Occipital lobe (tissue), 3 donors: ENCODE measurements at places on chromosomes 6 and 20. TPM values are rescaled to one million over a fixed set of nuclear protein-coding genes. Genes with fewer than 3 reads are reported as not detected.

AIF1 gene
- 4.1 TPM for total RNA-seq

TSPYL4 gene
- total RNA-seq = 70.2 TPM

GGTLC1 gene
- total RNA-seq = not detected

CNR1 gene
- total RNA-seq = 327 TPM

GSTA1 gene
- 0.31 TPM for total RNA-seq

VNN1 gene
- total RNA-seq = not detected
